Stimulated activated CD4-positive, alpha-beta T cell treated with anti-CD3 and anti-CD28 coated beads, Interleukin-1b, Interleukin-23, amount 100 ng/mL, for 1 hour (primary cell): ENCODE measurements at places on chromosomes 3 and 15.
A peak's percentile ranks its signal among the peaks of the same experiment; 100 is the strongest.

- DNase-seq: no peak
These were observed at the start of gene CLDN11 for GRCh38 chr3:170418422-170419398. Gene CLDN11 (plus strand): TSS chr3:170418868. CDS start chr3:170419067, 199 bp downstream.

- DNase-seq: no peak
These were observed at the start of gene C15orf62 for GRCh38 chr15:40769274-40770146. Gene C15orf62 (plus strand): TSS chr15:40769980. CDS start chr15:40770496, 516 bp downstream.

GRCh38 chr3:175493301-175493700 is 634.2 kb downstream of the NAALADL2 start:
- DNase-seq: no peak

DNA sequence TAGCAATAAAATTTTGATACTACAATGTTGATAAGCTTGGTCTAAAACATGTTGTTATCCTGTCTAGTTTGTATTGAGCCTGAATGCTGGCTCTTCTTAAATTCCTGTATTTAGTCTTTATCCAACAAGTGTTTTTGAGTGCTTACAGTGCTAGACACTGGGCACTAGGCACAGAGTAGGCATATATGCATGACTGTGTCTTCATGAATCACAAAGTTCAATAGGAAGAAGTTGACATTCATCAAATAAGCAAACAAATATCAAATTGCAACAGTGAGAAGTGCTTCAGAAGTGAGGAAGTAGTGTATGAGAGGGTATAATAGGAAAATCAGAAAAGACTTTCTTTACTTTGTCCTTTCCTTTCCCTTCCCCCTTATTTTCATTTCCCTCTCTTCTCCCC is 6.8 kb downstream of the CD96 start:
- no peak for DNase-seq

DNA sequence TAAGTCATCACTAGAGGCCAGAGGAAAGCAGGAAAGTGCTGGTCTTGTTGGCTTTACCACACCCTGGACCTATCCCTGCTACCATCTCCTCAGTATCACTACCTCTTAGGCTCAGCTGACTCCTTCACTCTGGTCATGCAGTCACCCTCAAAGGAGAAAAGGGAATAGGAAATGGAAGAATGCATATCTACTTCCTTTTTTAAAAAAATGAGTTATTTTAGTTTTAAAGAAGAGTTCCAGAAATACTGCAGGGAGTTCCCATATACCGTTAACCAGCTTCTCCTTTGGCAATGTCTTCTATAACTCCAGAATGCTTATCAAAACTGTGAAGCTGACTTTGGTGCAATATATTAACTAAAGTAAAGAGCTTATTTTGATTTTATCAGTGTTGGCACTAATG is 688.6 kb downstream of the DIPK2A start:
- no peak for DNase-seq

GRCh38 chr3:186782542-186783057 is 777 bp upstream of the EIF4A2 start:
- DNase-seq: no peak

GRCh38 chr15:94700211-94700610 is 468.9 kb downstream of the MCTP2 start:
- DNase-seq: no peak

DNA sequence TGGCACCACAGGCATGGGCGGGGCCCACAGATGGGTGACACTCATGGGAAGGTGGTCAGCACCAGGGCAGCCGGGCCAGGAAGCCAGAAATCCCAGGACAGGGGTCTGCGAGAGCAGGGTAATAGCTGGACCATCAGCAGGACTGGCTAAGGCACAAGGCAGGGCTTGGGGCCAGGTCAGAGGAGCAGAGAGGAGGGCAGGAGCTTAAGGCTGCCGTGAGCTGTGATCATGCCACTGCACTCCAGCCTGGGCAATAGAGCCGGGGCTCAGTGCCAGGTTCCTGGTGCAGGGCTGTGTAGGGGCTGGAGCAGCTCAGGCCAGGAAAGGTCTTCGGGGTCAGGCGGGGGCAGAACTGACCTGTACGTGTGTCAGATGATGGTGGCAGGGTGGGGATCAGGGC is 64.2 kb upstream of the LINGO1 start:
- DNase-seq: no peak

- DNase-seq: peak; percentile 13
These were observed 60.3 kb downstream of the HEG1 start for GRCh38 chr3:124995460-124995994.

GRCh38 chr3:120419797-120420196 is 31.0 kb downstream of the FSTL1 start:
- no peak for DNase-seq
